Fibroblast of lung (primary cell): ENCODE measurements at places on chromosomes 1 and 21. TPM values are rescaled to one million over a fixed set of nuclear protein-coding genes. Genes with fewer than 3 reads are reported as not detected.

The CFHR1 gene
- under 0.01 and 0.50 TPM in 2 replicates for total RNA-seq

The CCDC27 gene
- not detected in 2 replicates for total RNA-seq

The MXRA8 gene
- 262 and 397 TPM in 2 replicates for total RNA-seq

The CD53 gene
- total RNA-seq, result under 0.01 TPM in 1 of 2 replicates, not detected in the other

The KCNN3 gene
- not detected in 2 replicates for total RNA-seq

GRCh38 chr1:231162297-231162969 is 575 bp downstream of the TRIM67 start:
- H3K4me3 ChIP-seq, result peak overlapping the region; percentile 24
- DNase-seq, result peak; percentile 62
- peaks cover 30% of the 10 kb centered on the region for H3K27me3 ChIP-seq
- peaks cover 4% of the 10 kb centered on the region for H3K4me1 ChIP-seq

- H3K27ac ChIP-seq, result peak overlapping the region; percentile 91
- H3K27me3 ChIP-seq, result peaks cover 5% of the 10 kb centered on the region
- peak overlapping the region; percentile 98 for H3K4me3 ChIP-seq
- H3K36me3 ChIP-seq, result no peaks in the 10 kb centered on the region
- peaks cover 13% of the 10 kb centered on the region for H3K4me1 ChIP-seq
Measured at GRCh38 chr1:154405747-154406571, 816 bp downstream of the IL6R start.

DNA sequence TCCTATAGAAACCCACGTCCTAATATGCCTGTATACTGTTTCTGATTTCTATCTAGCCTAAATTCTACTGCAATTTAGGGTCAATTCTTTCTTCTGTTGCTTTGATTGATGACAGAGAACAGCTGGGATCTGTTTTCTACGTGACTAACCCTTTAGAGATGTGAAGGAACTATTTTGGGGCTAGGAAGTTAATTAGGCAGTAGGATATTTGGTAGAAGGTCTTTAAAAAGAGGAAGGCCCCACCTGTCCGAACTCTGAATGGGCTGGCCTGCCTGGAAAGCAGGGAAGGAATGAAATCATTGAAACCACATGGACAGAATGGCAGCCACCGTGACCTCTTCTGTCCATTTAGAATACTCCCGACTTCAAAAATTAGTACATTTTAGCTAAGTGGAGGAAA is 21.0 kb downstream of the EIF2D start:
- no peak overlapping the region for H3K27ac ChIP-seq
- H3K4me1 ChIP-seq, result peaks cover 27% of the 10 kb centered on the region
- no peaks in the 10 kb centered on the region for H3K27me3 ChIP-seq
- peak; percentile 80 for DNase-seq
- H3K4me3 ChIP-seq, result no peak overlapping the region

- peak overlapping the region; percentile 78 for H3K27ac ChIP-seq
- DNase-seq, result peak; percentile 100
- H3K36me3 ChIP-seq, result no peaks in the 10 kb centered on the region
Measured at GRCh38 chr1:225655509-225656258, 2.8 kb upstream of the ENAH start.

DNA sequence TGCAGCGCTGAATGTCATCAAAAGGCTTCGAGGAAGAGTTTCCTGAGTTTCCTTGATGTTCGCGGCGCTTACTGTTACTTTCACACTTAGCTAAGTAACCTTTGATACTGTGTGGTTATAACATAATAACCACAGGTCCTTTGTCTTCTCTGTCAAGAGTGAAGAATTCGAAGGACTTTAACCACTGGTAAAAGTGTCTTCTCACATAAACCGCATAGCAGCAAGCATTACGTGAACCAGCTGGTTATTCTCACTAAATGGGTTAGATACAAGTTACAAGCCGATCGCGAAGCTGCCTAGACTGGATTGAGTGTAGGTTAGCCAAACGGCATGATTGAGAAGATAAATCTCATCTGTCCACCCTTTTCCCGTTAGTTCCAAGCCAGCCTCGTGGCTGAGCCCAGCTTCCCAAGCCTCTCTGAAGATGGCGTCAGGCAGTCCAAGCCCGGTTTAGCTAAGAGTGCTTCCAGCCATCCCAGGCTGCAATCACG is 18.3 kb upstream of the IFNGR2 start:
- H3K27ac ChIP-seq, result no peak overlapping the region
- DNase-seq, result peak; percentile 64
- no peak overlapping the region for H3K4me3 ChIP-seq

DNA sequence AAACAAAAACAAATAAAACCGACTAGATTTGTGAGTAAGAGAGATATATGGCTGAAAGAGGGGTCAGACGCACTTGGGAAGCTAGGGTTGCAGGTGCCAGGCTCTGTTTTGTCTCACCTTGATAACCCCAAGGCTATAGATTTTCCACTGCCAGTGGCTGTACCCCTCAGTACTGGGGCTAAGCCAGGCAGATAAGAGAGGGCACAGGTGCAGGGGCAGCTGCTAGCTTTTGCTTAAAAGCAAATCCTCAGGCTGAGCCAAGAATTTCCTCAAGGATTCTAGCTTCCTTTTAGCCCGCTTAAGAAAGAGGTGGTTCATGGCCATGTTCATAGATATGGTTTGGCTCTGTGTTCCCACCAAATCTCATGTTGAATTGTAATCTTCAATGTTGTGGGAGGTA is 57.9 kb downstream of the OVGP1 start:
- no peaks in the 10 kb centered on the region for H3K4me1 ChIP-seq
- no peak overlapping the region for H3K27ac ChIP-seq
- no peaks in the 10 kb centered on the region for H3K36me3 ChIP-seq
- no peak for DNase-seq
- no peak overlapping the region for H3K4me3 ChIP-seq
- H3K27me3 ChIP-seq, result no peaks in the 10 kb centered on the region

- DNase-seq, result no peak
- peaks cover 2% of the 10 kb centered on the region for H3K4me1 ChIP-seq
- H3K4me3 ChIP-seq, result peak overlapping the region; percentile 92
Measured at GRCh38 chr1:52926864-52927211, 238 bp upstream of the SCP2 start.
